ENCODE measurements at places on chromosomes 16 and 17.

DNA sequence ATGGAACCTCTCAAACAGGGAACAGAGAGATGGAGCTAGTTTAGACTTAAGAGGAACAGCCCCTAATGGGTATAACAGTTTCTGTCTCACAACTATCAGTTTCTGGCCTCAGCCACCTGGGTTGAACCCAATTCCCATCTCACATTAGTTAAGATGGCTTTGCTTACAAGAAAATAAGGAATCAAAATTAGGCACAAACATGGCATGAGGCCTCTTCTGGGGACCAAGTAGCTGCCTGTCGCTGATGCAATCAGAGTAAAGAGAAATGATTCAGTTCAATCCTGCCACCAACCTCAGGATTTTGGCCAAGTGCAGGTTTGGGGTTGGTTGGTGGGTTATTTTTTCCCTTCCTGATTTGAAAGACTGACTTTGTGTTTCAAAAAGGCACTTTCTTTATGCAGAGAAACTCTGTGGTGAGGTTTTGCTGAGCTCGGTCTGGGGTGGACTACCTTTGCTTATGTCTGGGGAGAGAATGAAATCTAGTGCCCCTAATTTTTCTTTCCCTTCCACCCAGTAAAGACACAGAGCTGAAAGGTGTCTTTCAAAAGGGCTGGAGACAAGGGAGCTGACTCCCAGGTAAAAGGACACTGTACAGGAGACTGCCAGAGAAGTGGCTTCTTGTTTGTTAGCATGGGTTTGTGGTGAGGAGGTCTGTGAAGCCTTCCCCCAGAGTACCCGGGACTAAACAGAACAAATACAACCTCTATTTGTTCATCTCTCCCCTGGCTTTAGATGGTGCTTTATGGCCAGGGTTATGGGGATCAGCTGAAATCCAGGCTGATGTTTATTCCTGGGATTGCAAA is 44.8 kb upstream of the NFAT5 start:
- no peak for DNase-seq

- no peak for DNase-seq
Observed at GRCh38 chr17:76993651-76994050, 125.4 kb downstream of the MGAT5B start.

- DNase-seq, result no peak
Observed at GRCh38 chr17:31401456-31402254, 10.2 kb downstream of the RAB11FIP4 start.

DNA sequence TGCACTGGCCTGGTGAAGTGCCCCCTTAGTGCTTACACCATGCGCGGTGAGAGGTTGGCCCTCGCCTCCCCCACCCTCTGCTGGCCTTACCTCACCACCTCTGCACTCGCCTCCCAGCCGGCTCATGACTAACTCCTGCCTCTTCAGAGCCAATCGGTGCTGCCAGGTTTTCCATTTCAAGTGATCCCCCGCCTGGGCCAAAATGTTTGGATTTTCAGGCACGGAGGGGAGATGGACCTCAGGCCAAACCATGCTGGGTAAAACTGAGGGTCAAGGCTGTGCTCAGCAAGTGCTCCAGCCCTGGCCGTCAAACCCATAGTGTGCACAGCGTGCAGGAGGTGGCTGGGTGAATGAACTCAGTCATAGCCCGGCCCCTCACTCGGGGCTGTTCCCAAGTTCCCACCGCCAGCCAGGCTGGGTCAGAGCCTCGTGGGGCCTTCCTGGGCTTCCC is 175.4 kb downstream of the SEC14L1 start:
- no peak for DNase-seq

DNA sequence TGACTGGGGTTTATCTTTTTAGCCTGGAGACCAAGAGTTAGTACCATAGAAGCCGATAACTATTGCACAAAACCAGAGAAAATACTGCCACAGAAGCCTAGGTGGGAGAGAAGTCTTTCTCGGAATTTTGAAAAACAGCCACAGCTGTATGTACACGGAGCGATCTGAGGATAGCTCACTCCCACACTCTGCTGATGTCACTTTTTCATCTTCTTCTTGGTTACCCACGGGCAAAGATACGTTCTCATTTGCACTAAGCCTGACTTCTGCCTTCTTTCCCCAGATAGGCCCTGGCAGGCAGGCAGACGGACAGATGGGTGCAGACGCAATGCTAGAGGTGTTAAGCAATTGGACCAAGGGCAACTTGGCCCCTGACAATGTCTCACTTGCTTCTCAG is 9.1 kb upstream of the CBX4 start:
- no peak for DNase-seq

DNA sequence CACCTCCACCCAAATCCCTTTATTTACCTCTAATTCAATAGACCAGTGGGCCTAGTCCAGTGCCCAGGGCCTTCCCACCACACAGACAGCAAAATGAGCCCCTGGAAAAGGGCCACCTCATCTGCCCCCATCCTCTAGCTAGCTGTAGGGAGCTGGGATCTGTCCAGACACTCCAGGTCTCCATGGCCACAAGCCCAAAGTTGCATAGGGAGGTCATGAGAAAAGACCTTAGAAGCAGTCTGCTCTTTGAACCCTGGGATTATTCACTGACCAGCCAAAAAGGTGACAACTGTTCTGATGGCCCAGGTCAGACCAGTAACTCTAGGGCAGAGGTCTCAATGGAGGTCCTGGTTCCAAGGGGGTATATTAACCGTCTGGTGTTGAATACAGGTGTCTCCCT is 2.0 kb downstream of the CUEDC1 start:
- no peak for DNase-seq

- no peak for DNase-seq
Observed at GRCh38 chr17:64771980-64772844, 110.1 kb upstream of the SMURF2 start.

DNA sequence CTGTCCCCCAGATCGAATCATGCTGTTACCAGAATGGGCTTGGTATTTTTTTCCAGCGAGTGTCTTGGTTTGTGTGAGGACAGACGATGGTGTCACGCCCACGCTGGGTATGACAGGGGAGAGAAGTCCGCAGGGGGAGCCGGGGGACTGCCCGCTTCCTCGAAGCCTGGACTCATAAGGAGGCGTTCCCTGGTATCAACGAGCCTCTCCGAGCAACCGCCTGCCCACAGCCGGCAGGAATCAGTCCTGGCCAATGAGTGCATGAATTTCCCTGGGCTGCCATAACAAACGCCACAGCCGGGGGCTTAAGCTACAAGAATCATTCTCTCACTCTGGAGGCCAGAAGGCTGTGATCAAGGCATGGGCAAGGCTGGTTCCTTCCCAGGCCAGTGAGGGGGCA is 26.1 kb upstream of the JPH3 start:
- no peak for DNase-seq

GRCh38 chr16:87250431-87250960 is 66.7 kb downstream of the C16orf95 start:
- DNase-seq, result no peak

DNA sequence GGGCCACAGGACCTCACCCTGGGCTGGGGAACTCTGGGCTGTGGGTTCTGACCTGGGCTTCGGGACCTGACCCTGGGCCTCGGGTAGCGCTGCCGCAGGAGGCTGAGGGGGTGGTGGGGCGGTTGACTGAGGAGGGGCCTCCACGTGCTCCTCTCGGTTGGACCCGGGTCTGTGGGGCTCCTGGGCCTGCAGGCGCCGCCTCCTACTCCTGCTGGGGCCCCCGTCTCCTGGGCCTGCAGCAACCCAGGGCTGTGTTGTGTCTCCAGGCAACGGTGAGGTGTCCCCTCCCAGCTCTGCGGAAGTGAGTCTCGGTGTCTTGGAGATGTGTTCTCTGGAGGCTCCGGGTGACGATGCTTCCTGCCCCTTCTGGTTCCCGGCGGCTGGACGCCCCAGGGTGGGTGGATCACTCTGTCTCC is 41.5 kb upstream of the GNG13 start:
- DNase-seq, result no peak

GRCh38 chr16:14449334-14449733 is 180.7 kb downstream of the PARN start:
- DNase-seq, result no peak

DNA sequence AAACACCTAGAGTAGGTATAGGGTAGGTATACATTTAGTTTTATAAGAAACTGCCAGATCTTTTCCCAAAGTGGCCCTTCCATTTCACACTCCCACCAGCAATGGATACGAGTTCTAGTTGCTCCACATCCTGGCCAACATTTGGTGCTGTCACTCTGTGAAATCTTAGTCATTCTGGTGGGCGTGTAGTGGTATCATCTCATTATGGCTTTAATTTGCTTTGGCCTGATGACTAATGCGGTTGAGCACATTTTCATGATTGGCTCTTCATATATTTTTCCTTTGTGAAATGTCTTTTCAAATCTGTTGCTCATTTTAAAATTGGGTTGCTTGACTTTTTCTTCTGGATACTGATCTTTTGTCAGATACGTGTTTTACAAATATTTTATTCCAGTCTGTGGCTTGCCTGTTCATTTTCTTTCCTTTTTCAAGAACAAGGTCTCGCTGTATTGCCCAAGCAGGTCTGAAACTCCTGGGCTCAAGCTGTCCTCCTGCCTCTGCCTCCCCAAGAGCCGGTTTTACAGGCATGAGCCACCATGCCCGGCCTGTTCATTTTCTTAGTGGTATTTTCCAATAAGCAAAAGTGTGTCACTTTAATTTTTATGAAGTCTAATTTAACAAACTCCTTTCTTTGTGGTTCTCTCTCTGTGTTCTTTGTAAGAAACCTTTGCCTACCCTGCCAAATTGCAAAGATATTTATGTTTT is 192.4 kb downstream of the SEC14L1 start:
- no peak for DNase-seq

GRCh38 chr16:29126057-29126494 is 141.2 kb downstream of the LAT start:
- DNase-seq, result no peak

- no peak for DNase-seq
Observed at GRCh38 chr16:30068750-30069610, 3.4 kb downstream of the ALDOA start.

GRCh38 chr17:16433514-16433913 is 18.1 kb downstream of the TRPV2 start:
- no peak for DNase-seq

GRCh38 chr17:68790931-68791330 is 164.3 kb downstream of the ABCA8 start:
- no peak for DNase-seq

DNA sequence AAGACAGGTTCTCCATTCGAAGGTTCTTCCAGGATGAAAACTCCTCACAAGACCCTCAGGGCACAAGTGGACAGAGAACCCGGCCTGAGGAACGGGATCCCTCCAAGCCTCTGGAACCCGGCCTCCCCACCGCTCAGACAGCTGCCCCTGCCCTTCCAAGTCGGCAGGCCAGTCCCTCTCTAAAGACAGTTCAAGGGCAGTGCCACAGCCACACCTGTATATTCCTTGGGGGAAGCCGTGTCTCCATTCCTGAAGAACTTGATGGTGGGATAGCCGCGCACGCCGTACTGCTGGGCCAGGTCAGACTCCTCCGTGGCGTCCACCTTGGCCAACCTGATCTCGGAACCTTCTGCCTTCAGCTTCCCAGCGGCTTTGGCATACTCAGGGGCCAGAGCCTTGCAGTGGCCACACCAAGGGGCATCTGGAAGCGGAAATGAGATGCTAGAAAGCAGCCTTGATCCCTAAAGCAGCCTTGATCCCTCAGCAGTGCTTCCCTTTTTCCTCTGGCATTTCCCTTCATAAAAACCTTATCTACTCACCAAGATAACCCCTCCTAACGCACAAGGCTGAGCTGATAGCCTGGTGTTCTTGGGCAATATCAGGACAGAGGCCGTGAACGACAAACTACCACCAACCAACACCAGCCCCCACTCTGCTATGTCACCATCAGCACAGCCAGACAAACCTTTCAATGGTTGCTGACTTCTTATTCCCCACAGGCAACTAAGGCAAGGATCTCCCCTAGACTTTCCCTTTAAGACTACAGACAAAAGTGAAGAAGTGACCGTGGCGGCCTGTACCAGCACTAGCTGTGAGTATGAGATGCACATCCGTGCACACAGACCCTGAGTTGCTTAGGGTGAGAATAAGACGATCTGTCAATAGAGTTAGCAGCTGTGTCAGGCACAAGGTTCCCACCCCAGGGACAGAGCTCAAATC is 1.1 kb downstream of the P4HB start:
- no peak for DNase-seq

DNA sequence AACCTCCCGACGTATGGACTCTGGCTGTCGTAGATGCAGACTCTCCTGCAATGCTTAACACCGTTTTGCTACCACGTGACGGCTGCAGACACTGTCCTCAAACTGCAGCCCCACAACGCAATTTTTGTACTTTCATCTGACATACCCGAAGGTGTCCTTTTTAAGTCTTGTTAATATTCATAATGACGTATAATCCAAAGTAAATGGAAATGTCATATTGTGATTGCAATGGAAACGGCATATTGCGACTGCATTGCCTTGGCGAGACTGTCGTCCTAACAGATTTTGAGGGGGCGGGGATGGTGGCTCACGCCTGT is 79.3 kb upstream of the TBC1D3K start:
- DNase-seq, result no peak

DNA sequence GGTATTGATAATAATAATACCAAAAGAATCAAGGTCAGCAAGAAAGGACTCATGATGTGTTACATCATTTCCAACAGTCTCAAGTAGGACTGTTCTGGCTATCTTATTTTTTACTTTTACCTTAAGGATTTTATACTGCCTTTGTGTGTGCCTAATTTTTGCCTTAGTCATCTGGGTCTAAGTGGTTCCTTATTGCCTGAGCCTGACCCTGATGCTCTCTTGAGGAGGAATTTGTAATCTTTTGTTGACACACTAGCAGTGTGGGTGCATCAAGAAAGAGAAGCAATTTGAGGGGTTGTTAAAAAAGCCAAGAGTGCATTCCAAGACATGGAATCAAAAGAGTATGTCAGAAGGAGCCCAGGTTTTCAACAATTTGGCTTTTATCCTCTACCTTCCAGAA is 59.3 kb downstream of the TMEM100 start:
- DNase-seq, result no peak

DNA sequence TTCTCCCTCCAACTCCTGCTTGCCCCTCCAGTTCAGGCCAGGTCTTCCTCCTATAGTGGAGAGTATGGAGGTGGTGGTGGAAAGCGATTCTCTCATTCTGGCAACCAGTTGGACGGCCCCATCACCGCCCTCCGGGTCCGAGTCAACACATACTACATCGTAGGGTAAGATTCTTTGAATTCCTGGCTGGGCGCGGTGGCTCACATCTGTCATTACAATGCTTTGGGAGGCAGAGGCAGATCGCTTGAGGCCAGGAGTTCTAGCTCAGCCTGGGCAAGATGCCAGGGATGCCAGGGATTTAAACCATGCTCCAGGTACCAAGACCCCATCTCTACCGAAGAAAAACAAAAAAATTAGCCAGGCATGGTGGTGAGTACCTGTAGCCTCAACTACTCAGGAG is 1.4 kb downstream of the ZG16 start:
- no peak for DNase-seq

GRCh38 chr16:28193530-28194423 is 18.0 kb downstream of the XPO6 start:
- no peak for DNase-seq

- no peak for DNase-seq
Observed at GRCh38 chr17:29575511-29576213, 7.2 kb downstream of the TP53I13 start.

Data from stimulated activated CD8-positive, alpha-beta memory T cell treated with anti-CD3 and anti-CD28 coated beads, Interleukin-4, amount 100 ng/mL, for 4 hours (primary cell).